ENCODE measurements at places on chromosomes 5 and 9. TPM values are rescaled to one million over a fixed set of nuclear protein-coding genes. Genes with fewer than 3 reads are reported as not detected.

Gene SERF1A
- total RNA-seq: 5.7 TPM

- H3K4me3 ChIP-seq: no peak overlapping the region
- no peak for DNase-seq
- no peaks in the 10 kb centered on the region for H3K27me3 ChIP-seq
Measured at GRCh38 chr5:76521240-76521758, 101.9 kb downstream of the F2RL2 start.

Gene TAF1L
- total RNA-seq: not detected

Gene MOB3B
- total RNA-seq: 20.0 TPM

DNA sequence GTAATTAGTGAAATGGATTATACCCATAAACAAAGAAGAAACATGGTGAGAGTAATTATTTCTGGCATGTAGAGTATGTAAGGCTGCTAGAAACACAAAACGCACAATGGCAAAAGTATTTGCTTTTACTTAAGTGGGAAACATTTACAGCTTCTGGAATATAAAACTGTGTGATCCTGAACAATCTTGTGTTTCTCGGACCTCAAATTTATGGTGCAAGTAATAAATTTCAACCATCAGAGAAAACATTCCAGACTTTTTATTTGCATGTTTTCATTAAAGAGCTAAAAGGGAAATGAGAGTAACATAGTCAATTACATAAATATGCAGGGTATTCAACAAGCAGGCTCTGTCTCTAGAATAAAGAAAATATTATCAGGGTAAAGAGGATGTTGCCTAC lies 17.2 kb upstream of the PRR16 start:
- no peak for DNase-seq
- no peaks in the 10 kb centered on the region for H3K4me1 ChIP-seq
- H3K36me3 ChIP-seq: no peaks in the 10 kb centered on the region
- H3K4me3 ChIP-seq: no peak overlapping the region

Data from ovary (tissue), 10 donors.